ENCODE measurements at places on chromosomes 1 and 21. TPM values are rescaled to one million over a fixed set of nuclear protein-coding genes. Genes with fewer than 3 reads are reported as not detected.

DNA sequence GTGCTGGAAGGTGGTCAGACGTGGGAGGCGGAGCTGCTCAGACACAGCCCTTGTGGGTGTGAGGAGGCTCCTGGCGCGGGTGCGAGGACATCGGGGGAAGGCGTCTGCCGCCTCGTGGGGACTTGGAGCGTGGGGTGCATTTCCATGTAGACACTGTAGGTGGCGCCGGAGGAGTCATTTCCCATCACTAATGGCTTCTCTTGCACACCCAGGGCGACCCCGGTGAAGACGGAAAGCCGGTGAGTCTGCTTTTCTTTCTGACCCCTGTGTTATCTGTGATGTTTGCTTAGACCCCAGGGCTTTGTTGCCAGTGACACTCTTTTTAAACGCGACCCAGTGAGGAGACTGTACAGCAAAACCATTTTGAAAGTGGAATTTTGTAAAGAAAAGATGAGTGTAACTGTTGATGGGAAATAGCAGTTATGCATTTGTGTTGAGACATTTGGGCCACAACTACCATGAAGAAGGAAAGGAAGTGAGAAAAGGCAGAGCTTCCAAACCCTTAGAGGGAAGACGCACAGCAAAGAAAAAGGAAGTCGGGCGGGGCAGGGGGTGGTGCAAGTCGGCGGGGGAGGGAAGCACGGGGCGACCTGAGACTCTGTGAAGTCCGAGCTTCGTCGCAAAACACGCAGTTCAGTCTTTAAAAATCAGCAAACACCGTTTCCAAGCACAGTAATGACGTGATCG lies 64.0 kb downstream of the SLC19A1 start:
- no peak for DNase-seq

DNA sequence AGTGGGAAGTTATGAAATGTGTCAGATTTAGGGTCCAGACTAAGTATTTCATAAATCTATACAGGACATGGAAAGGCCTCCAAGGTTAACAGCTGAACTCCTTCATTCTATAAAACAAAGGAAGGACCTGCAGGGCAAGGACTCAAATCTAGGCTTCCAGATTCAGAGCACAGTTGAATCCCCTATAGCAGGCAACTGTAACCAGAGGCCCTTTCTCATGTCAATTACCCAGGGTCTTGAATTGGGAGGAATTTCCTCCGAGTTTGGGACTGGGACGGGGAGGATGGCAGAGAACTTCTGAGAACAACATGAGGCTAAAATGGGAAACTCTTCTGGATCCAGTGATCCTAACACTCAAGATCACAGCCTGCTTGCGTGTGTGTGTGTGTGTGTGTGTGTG lies 112.9 kb upstream of the BEND5 start:
- no peak for DNase-seq

- DNase-seq: no peak
These were observed 70.2 kb upstream of the KIF26B start for GRCh38 chr1:245084551-245084950.

- no peak for DNase-seq
These were observed 78.4 kb downstream of the SMYD3 start for GRCh38 chr1:246428542-246429308.

DNA sequence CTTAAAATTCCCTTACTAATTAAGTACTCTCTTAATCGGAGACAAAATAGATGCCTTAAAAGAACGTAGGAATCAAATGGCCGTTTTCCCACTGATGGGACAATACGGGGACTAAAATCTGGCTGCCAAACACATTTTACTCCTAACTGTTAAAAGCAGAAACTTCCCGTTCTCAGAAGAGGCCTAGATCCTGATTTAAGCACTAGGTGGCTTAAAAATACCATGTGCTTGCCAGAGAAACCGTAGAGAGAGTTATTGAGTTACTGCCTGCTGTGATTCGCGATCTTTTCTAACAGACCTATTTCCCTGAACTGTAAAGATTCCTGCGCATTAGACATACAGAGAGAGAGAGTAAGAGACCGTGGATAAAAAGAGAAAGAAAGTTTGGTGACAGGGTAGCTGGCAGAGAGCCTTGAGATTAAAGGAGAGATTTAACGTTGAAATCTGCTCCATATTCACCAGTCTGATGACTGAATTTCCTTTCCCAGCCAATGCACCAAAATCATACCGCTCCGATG lies 54.4 kb upstream of the STUM start:
- no peak for DNase-seq

DNA sequence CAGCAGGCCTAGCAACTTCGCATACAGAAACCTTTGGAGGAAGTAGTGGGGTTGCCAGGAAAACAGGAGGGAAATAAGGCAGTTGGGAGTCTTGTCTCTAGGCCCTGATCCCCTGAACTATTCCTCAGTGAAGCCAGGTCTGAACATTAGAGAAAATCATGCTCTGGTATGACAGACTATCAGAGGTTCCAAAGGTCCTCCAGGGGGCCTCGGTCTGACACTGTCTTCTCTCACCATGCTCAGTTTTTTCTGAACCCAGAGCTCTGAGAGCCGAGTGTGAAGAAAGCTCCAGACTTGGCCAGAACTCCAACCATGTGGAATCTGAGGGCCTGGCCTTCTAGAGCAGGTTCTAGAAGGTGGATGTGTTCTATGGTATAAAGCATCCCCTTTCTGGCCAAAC lies 4.0 kb downstream of the TOMM40L start:
- no peak for DNase-seq

DNA sequence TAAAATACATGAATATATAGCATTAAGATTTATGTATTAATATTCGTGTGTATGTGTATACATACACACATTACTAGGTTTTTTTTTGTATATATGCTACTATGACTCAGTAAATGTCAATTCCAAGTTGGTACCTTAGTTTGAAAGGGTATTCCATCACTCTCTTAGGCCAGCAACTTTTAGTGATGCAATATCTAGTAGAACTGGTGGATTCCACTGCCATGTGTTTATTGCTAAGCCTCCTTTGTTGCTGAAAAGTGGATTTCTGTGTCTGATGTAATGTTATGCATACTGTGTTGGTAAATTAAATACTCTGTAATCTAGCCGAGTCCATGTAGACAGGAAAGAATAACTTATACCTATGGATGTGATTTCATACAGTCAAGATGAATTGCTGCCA lies 16.9 kb upstream of the COL11A1 start:
- no peak for DNase-seq

DNA sequence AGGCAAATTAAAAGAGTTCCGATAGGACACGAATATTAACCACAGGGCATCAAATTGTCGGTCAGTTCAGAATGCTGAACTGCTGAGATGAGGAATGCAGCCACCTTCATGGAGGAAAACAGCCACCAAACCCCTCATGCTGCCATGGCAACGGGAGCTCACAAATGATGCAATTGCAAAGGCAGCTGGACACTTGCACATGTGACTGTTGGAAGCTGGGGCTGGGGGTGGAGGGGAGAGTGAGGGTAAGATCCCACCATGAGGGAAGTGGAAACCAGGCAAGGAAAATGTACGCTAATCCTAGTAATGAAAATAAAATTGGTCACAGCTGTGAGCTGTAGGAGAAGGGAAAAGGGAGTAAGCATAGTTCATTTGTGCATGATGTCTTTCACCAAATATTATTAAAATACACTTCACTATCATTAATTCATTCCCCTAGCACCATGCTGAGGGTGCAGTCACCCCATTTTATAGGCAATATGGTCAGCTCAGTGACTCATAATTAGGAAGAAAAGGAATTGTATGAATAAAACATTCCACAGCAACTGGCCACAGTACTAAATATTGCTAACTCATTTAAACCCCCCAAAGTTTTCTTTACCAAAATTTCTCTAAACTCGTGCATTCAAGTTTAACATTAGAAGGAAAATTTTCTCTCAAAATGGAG lies 15.3 kb downstream of the BECN2 start:
- DNase-seq: peak; percentile 24

DNA sequence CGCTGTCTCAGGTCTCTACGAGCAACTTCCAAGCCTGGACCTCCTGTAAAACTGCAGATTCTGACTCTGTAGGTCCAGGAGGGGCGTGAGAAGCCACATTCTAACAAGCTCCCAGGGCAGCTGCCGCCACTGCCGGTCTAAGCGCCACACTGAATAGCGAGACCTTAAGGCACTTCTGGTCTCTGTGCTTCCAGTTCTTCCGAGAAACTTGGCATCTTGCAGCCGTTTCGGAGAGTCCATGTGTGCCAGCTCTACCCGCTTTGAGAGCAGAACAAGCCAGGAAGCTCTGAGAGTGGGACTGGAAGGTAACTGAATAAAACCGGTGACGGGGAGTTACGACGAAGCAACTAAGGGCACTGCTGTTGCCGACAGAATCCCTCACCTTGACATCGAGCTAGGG lies 12.5 kb downstream of the AGT start:
- no peak for DNase-seq

DNA sequence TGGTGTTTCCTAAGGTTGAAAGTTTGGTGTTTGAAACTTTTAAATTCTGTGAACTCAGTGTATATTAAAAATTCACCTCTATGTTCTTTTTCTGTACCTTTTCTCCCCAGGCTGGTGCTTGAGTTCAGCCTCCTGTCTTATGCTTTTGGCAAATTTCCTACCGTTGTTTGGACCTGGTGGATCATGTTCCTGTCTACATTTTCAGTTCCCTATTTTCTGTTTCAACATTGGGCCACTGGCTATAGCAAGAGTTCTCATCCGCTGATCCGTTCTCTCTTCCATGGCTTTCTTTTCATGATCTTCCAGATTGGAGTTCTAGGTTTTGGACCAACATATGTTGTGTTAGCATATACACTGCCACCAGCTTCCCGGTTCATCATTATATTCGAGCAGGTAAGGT lies 24.9 kb upstream of the AXDND1 start:
- DNase-seq: no peak

- DNase-seq: no peak
These were observed 54.4 kb downstream of the PRSS38 start for GRCh38 chr1:227869851-227870305.

DNA sequence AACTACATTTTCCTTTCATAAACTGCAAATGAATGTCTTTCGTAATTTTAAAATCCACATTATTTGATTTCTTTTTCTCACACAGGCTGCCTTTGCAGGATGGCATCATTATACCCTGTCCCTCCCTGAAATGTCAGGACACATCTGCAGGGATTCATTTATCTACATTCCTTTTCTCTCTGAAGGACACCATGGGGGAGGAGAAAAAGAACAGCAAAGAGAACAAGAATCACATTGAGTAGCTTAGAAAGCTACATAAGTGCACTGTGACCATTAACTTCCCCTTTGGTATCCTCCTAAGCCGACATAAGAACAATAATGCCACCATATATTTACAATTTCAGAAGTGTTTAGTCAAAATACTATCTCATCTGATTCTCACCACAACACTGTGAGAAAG lies 129.5 kb downstream of the PIGK start:
- DNase-seq: no peak

DNA sequence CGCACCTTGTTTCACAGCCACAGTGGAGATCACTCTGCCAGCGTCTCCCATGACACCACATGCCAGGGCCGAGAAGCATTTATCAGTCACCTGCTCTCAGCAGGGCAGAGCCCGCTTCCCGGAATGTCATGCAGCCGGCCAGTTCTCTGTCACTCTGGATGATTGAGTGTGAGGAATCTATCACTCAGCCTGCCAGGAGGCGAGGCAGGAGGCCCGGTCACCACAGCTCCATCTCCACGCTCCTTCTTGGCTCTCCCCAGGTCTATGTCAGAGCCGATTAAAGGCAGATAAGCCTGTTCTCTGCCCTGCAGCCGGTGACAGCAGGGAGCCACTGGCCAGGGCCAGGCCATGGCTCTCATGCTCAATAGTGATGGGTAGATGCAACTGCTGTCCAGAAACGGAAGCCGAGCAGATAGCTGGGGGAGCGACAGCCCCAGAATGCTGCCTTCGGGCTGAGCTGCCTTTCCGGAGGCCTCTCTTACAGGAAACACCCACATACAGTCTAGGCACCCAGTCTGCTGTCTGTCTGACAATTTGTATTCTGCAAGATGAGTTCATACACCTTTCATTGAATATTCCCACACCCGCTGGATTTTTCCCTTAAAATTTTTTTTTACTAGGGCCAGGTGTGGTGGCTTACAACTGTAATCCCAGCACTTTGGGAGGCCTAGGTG lies 64.1 kb downstream of the ACTL8 start:
- DNase-seq: no peak

DNA sequence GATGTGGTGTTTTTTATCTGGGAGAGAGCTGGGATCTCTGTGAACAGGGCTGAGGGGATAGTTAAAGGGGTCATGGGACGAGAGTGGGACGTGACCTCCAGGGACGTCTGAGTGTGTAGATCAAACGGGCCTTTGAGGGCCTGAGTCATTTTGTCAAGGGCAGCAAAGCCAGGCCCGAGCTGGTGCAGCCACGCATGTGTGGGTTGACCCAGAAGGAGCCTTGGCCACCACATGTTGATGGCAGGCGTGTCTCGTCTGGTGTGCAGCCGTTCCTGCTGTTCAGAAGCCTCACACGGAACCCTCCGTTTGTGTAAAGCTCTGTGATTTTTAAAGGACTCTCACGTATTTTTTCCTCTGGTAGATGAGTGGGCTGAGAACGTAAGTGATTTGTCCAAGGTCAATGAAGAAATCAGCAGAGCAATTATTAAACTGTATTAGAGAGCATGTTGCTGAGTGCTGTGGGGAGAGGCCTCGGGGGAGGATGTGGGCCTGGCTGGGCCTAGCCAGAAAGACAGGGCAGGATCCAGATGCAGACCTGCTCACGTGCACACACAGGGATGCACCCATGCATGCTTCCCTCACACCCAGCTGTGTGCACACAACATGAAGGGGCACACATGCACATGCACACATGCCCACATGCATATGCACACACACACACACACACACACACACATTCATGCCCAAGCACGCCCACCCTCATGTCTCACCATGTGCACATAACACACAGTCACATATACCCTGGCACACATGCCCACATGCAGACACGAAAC lies 89.8 kb downstream of the AJAP1 start:
- DNase-seq: no peak

DNA sequence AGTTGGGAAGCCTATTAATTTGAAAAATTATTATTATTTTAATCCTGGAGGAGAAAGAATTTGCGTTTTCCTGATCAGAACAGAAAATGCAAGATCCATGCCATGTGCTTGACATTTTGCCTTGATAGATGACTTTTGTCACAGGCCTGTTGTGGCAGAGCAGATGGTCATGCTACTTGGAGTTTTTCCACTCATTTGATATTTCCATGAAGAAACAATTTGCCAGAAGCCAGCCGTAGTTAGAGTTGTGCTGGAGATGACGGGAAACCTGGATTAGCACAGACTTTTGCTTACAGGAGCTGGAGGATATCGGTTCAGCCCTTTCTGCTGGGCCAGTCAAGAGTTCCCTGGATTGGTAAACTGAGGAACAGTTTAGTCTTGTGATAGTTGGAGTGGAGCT lies 3.2 kb downstream of the RCAN3 start:
- no peak for DNase-seq

GRCh38 chr1:202547215-202547614 lies 163.0 kb downstream of the SYT2 start:
- DNase-seq: no peak

GRCh38 chr1:28740118-28740517 lies 3.4 kb downstream of the YTHDF2 start:
- no peak for DNase-seq

Gene TRIM67
- 0.26 TPM for polyA plus RNA-seq

Gene RHBG
- 0.08 TPM for polyA plus RNA-seq

Gene UTS2
- not detected for polyA plus RNA-seq

Gene AMY2A
- not detected for polyA plus RNA-seq

Gene C1orf167
- polyA plus RNA-seq: not detected

Gene PSMB4
- polyA plus RNA-seq: 383 TPM
